ENCODE measurements at places on chromosomes 1 and 21.

GRCh38 chr1:211358685-211359084 is 32.1 kb downstream of the TRAF5 start:
- DNase-seq: no peak

DNA sequence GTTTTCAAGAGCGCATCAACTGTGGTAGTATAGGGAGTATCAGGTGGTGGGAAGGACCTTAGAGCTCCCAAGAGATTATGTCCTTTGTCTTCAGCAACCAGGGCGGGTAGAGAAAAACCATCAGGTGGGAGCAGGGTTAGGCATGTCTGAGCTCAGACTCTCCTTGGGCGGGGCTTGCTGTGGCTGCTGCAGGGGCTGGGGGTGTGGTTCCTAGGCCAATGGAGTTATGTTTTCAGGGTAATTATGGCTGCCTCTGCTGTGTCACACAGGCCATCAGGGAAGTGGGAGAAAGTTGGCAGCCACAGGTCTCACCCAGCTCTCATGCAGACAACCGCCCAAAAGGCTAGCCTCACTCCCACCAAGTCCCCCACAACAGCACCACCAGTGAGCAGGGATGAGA is 74.9 kb downstream of the FCRL5 start:
- no peak for DNase-seq

DNA sequence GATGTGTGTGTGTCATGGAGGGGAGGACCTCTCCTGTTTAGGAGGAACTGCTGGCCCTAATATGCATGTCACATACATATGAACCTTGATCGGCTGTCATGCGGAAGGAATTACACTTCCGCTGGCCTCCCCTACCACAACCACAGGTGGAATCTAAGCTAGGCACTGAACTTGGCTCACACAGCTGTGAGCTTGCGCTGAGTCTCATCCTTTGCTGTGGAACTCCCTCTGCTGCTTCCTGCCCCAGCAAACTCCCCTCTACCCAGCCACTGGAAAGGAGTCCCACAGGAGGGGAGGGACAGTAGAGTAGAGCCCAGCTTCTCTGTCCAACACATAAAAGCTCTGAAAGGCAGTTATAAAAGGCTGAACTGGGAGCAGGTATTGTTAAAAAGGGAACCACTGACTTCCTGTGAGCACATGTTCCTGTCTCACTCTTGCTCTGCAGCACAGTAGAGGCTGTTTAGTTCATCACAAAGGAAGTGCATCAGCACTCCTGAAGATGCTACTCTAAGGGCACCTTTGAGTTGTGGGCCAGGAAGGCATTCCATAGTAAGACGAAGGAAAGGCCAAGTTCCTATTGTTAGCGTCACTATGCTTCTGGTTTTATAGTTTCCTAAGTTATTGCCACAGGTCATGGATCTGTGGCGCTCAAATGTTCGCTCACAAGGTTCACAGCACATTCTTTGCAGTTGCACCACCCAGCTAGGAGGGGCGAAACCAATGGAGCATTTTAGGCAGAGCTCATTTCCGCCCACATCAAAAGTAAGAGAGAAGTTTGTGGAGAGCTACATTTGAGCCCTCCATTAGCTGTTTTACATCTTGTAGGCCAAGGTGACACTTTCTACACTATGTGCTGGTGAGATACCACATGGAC is 17.7 kb upstream of the PTPRC start:
- peak; percentile 77 for DNase-seq

GRCh38 chr1:167799747-167800146 is 78.0 kb downstream of the MPZL1 start:
- no peak for DNase-seq

DNA sequence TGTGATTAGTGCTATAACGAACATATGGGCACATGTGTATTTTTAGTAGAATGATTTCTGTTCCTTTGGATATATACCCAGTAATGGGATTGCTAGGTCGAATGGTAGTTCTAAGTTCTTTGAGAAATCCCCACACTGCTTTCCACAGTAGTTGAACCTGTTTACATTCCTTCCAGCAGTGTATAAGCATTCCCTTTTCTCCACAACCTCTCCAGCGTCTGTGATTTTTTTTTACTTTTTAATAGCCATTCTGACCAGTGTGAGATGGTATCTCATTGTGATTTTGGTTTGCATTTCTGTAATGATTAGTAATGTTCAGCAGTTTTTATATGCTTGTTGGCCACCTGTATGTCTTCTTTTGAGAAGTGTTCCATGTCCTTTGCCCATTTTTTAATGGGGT is 81.8 kb upstream of the SLC44A3 start:
- no peak for DNase-seq

GRCh38 chr1:23469372-23469982 is 14.5 kb downstream of the ASAP3 start:
- DNase-seq: no peak

- DNase-seq: no peak
These were observed 131.5 kb upstream of the LMO4 start for GRCh38 chr1:87197156-87197555.

DNA sequence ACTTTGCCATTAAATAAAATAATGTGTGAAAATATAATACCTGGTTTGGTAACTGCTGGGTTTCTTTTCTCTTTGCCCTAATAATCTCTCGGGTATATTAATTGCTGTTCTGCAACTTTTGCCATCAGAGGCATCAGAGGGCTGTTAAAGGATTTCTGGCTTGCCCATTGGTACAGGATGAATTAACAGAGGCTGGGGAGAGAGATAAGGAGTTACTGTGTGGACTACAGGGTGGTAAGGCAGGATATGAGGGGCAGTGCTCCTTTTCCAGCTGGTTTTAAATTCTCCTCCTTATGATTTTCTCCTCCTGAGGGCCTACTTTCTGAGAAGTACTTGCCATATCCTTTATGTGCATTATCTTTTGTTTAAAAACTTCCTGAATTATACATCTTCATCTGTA is 48.3 kb downstream of the FGGY start:
- no peak for DNase-seq

- no peak for DNase-seq
These were observed 11.4 kb downstream of the VWA5B1 start for GRCh38 chr1:20302108-20302471.

GRCh38 chr1:11924334-11925195 is 1.7 kb downstream of the KIAA2013 start:
- peak; percentile 31 for DNase-seq

- no peak for DNase-seq
These were observed 223.8 kb upstream of the TMEM51 start for GRCh38 chr1:14929547-14930246.

GRCh38 chr21:32537569-32537881 is 47.8 kb downstream of the TCP10L start:
- DNase-seq: no peak

DNA sequence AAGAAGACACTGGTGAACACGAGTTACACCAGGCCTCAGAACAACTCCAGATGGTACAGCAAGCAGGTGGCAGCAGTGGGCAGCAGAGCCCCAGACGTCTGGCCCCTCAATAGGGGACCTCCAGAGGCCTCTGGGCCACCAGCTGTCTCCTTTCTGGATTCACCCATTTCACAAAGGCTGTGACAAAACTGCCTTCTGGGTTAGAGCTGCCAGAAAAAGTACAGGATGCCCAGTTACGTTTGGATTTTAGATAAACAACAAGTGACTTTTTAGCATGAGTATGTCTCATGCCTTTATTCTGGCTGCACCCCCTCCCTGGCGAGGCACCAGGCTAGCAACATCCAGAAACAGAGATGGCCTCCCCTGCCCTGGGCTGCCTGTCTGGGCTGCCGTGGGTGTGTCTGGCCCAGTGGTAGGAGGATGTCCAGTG is 30.1 kb downstream of the ITPKB start:
- DNase-seq: no peak

GRCh38 chr21:38979271-38980121 is 173.8 kb downstream of the ETS2 start:
- no peak for DNase-seq

- DNase-seq: no peak
These were observed 55.4 kb downstream of the UBIAD1 start for GRCh38 chr1:11328444-11328843.

Measured in stimulated activated CD4-positive, alpha-beta T cell treated with anti-CD3 and anti-CD28 coated beads, Interleukin-15, amount 100 ng/mL, for 24 hours (primary cell).